ENCODE measurements at places on chromosomes 3 and 15. TPM values are rescaled to one million over a fixed set of nuclear protein-coding genes. Genes with fewer than 3 reads are reported as not detected.

DNA sequence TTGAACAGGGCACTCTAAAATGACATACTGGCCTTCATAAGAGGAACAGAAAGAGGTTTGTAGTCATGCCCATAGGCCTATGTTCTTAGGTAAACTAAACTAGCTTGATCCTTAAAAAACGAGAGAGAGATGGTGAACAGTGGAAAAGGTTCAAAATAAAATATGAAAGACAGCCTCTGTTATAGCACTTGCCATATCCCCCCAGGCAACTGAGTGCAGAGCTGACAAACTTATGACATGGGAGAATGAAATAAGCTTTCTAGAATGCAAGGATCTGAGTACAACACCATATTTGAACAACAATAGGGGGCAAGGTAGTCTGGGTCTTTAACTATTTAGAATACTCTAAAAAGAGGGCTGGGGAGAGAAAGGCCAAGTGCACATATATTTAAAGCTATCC, 700.6 kb upstream of the CFAP20DC start:
- DNase-seq: no peak

DNA sequence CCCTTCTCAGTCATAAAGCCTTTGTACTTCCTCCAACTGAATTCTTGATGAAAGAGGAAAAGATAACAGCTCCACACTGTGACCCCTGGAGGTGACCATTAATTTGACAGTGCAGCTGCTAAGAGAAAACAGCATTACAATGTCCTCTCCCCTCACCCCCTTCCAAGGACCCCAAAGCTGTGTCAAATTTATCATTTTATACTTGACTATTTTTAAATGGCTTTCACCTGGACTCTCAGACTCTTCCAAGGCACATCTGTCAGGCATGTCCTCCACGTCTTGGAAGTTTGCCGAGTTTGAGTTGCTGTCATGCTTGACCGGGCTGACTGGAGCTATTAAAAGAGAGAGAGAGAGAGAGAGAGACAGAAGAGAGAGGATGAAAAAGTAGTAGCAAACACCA, 236.5 kb downstream of the WDR72 start:
- DNase-seq: no peak

GRCh38 chr3:158723991-158724390, 8.3 kb downstream of the RARRES1 start:
- no peak for DNase-seq

GRCh38 chr15:38557921-38558320, 6.7 kb downstream of the RASGRP1 start:
- DNase-seq: no peak

DNA sequence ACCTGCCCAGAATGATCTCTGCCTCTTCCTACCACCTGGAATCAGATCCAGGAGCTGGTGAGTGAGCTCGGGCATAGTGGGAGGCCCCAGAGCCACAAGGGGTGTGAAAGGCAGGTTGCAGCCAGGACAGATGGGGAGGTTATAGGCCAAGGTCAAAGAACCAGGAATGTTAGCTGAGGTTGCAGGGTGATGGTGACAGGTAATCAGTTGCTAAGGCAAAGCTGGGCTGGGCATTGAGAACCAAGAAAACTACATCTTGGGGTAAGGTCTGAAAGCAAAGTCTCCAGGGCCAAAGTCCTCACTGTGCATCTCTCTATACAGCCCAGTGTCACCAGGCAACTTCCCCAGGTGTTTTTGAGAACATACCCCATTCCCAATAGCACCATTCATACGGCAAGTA, 38.4 kb upstream of the SLC6A11 start:
- DNase-seq: no peak

- no peak for DNase-seq
Observed at GRCh38 chr15:97941572-97941971, 18.9 kb upstream of the ARRDC4 start.

DNA sequence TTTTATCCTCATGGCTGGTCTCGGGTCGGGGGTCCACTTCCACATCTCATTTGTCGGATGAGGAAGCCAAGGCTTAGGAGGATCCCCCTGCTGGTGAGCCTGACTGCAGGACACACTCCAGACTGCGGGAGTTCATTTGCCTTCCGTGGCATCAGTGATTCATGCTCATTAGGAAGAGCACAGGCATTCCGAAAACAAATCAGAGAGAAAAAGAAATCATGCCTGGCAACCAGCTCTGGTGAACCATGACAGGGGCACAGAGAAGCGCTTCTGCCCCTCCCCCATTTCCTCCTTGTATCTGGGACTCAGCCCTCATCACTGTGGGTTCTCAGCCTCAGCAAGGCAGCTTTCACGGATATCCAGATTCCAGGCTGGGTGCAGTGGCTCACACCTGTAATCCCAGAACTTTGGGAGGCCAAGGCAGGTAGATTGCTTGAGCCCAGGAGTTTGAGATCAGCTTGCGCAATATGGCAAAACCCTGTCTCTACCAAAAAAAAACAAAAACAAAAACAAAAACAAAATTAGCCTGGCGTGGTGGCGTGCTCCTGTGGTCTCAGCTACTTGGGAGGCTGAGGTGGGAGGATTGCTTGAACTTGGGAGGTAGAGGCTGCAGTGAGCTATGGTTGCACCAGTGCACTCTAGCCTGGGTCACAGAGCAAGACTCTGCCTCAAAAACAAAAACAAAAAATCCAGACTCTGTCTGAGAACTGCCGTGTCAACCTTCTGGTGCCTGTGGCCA, 28.4 kb downstream of the IRAK2 start:
- peak; percentile 82 for DNase-seq

DNA sequence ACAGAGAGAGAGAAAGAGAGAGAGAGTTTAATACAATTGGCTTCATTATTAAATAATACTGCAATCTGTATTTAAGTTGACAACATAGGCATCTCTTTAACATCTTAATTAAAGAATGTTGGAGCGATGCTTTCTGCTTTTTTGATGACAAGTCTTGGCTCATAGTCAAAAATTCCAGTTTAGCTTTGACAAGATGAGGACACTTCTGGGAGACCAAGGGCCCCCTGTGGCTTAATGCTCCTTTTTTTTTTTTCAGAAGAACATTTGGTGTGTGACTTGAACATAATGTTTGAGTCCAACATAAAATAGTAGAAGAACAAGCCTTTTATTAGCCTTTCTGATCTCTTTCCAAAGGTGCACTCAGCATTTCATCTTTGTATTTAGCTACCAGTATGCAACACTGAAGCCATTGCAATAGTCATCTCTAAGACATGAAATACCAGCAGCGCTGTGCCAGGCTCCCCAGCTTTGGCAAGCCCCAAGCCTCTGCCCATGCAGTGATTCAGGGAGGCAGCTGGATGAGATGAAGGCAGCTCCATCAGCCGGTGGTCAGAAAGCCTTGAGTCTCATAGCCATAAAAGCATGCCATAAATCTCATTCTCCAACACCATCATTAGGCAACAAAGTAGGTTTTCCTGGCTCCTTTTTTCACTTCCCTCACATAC, 349.4 kb upstream of the SEMA6D start:
- DNase-seq: no peak

DNA sequence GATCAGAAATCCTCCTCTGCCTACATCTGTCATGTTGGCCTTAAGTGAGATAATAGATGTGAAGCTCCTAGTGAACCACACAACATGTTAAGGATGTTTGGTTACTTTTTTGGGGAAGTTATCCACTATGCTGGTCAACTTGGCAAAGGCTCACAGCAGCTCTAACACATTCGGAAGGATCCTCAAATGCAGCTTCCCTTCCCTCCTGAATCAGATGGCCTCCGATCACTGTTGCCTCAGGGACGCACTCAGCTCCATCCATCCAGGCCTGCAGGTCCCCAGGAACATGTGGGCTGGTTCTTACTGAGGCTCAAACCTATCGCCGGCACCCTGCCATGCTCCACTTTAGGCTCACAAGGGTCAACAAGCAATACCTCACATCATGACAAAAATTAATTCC, 67.9 kb downstream of the CORO2B start:
- no peak for DNase-seq

- peak; percentile 73 for DNase-seq
Observed at GRCh38 chr15:68817304-68818065, 3.2 kb downstream of the ANP32A start.

DNA sequence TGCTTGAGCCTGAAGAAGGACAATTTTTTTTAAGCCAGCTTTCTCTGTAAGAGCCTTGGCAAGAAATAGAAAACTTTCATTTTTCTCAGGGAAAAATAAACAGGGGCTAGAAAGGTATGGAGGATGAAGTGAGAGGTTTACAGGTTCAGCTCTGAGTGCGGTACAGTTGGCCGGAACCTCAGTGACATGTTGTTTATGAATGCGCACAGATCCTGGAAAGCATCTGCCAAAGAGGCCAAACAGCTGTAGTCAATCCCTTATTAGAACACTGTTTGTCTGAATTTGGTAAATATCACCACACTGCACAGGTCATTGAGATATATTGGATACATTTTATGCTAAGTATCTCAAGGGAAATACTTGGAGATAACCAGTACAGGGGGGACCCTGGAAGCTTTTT, 561.8 kb upstream of the MDFIC2 start:
- DNase-seq: no peak

GRCh38 chr15:98155356-98155755, 194.9 kb downstream of the ARRDC4 start:
- no peak for DNase-seq

GRCh38 chr3:135393898-135394525, 571.5 kb upstream of the PPP2R3A start:
- no peak for DNase-seq

DNA sequence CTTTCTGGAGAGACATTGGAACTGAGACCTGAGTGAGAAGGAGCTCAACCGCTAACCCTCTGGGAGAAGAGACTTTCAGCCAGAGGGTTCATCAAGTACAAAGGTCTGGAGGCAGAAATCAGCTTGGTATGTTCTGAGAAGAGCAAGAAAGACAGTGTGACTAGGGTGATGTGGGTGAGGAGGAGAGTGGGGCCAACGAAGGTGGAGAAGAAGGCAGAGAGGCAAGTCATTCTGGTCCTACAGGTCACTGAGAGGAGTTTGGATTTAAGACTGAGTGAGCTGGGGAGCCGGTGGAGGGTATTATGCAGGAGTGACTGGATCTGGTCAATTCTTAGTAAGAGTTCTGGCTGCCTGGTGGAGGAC, 12.2 kb downstream of the XIRP1 start:
- no peak for DNase-seq

GRCh38 chr3:39900462-39901002, 91.1 kb downstream of the MYRIP start:
- no peak for DNase-seq

GRCh38 chr3:49867871-49868321, 1.8 kb downstream of the CAMKV start:
- DNase-seq: peak; percentile 25

- DNase-seq: no peak
Observed at GRCh38 chr3:114241262-114241661, 3.9 kb upstream of the ZNF80 start.

The ADCY5 gene
- polyA plus RNA-seq: 0.46 TPM

The SOX14 gene
- not detected for polyA plus RNA-seq

The GOLGA8Q gene
- polyA plus RNA-seq: 0.36 TPM

The CYP1A2 gene
- not detected for polyA plus RNA-seq

The ABI3BP gene
- polyA plus RNA-seq: 1.8 TPM

The THSD4 gene
- 15.8 TPM for polyA plus RNA-seq

Data from A549 (cell line).